ENCODE measurements at places on chromosomes 6 and 20.

- no peak for DNase-seq
Measured at GRCh38 chr20:47233333-47234188, 122.9 kb downstream of the ZMYND8 start.

GRCh38 chr6:157830354-157831017 is 7.4 kb downstream of the SNX9 start:
- DNase-seq, result no peak

DNA sequence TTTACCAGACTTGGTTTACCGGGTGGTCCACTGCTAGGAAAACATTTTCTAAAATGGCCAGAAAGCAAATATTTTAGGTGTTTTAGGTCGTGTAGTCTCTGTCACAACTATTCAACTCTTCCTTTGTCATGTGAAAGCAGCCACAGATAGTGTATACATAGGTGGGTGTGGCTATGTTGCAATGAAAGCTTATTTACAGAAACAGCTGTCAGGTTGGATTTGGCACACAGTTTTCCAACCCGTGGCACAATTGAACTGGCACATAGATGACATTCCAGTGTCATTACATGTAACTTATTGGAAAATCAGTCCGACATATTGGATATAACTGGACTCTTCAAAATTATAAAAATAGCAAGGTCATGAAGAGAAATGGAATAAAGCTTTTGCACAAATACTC is 68.9 kb upstream of the KCNQ5 start:
- no peak for DNase-seq

DNA sequence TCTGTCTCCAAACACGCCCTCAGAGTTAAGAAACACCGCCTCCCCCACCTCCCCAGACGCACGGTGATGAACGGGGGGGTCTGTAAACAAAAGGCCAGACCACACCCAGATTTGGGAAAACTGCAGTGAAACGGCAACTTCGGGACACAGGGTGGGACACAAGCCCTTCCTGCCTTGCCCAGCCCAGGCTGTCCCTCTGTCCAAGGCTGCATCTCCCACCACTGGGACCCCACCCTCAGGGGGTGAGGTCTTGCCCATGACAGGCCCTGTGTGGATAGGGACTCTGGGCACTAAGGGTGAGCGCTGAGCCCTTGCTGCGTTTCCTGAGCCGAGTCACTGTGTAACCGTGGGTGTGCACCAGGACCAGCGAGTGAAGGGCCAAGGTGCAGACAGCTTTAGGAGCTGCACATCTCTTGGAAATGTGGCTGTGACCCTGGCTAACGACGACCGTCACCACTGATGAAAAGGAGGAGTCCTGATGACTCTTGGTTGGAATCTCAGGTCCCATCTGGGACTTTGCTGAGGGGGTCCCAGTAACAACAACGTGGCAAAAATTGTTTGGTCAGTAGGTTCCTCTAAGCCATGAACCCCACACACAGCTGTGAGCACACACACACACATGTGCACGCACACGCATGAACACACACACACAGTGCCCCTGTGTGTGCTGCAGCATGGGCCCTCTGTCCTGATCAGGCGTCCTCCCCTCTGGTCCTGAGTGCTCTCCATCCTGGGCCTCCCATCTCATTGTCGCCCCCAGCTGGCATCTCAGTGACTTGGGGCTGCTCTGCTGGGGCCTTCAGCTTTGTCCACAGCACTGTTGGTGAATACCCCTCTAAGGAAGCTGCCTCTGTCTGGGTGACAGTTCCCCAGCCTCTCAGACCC is 100.6 kb downstream of the RAMACL start:
- DNase-seq, result no peak

DNA sequence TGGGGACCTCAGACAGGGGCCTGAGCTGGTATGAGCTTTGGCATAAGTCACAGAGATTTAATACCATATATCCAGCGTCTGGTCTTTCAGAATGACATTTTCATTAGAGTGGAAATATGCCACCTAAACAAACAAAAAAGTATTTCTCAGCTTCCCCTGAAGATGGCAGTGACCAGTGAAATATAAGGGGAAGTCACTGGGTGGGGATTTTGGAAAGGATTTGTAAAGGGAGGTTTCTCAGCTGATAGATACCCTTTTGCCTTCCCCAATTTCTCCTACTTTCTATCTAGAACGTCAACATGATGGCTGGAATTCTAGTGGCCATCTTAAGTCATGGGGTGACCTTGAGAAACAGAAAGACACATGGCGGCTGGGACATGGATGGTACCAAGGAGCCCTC is 137.7 kb upstream of the LRFN2 start:
- no peak for DNase-seq

- no peak for DNase-seq
Measured at GRCh38 chr6:38261626-38262025, 378.1 kb downstream of the BTBD9 start.

GRCh38 chr6:149060300-149060984 is 257.1 kb upstream of the TAB2 start:
- DNase-seq, result peak; percentile 40

All from stimulated activated CD4-positive, alpha-beta T cell treated with anti-CD3 and anti-CD28 coated beads, Interleukin-4, amount 100 ng/mL, for 1 hour (primary cell).